Sciatic nerve (tissue), 2 donors: ENCODE measurements at places on chromosomes 1 and 21. TPM values are rescaled to one million over a fixed set of nuclear protein-coding genes. Genes with fewer than 3 reads are reported as not detected.

GRCh38 chr1:155184835-155185782 lies 11.5 kb downstream of the TRIM46 start:
- no peak for DNase-seq

DNA sequence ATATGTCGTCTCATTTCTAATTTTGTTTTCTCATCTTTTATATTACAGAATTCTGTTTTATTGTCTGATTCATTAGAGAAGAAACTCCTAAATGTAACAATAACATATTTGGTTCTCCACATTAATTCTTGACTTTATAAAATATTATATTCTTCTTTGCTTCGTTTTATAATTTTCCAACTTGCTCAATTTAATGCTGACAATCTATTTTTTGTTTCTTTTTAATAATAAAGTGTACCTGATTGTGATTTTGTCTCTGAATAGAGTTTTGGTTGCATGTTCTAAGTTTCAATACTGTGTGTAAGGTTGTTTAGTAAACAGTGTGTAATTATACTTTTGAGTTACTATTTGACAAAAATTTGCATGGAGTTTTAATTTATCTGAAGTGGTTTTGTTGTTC lies 131.0 kb upstream of the C1orf105 start:
- DNase-seq, result no peak

DNA sequence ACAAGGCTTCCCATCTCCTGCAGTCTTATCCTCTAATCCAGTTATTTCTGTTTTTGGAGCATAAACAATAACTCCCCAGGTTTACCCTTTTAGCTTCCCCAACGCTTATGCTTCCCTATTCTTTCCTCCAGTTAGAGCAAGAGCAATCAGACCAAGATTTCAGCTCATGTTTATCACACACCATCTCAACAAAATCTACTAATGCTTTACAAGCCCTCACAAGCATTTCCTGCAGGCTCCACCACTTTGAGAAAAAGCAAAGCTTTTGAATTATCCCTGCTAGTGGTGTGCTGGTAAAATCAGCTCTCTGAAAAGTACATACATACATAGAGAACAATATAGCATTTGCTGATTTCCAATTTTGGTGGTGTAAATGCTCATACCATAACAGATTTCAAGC lies 92.9 kb downstream of the EDEM3 start:
- no peak for DNase-seq

DNA sequence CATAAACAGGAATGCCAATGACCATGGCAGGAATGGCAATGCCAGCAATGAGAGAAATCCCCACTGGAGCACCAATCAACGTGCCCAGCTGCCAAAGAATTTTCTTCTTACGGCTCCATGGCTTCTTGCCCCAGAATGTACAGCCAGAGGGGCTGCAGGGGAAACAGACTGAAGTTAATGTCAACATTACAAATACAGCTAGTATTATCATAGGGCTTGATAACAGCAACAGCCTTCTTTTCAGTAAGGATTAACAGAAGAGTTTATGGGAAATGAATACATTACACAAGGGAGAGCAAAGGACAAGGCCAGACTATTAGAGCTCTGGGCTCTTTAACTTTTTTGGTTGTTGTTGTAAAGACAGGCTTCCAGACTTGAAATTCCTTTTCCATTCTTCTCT lies 18.2 kb downstream of the RNF19B start:
- no peak for DNase-seq

DNA sequence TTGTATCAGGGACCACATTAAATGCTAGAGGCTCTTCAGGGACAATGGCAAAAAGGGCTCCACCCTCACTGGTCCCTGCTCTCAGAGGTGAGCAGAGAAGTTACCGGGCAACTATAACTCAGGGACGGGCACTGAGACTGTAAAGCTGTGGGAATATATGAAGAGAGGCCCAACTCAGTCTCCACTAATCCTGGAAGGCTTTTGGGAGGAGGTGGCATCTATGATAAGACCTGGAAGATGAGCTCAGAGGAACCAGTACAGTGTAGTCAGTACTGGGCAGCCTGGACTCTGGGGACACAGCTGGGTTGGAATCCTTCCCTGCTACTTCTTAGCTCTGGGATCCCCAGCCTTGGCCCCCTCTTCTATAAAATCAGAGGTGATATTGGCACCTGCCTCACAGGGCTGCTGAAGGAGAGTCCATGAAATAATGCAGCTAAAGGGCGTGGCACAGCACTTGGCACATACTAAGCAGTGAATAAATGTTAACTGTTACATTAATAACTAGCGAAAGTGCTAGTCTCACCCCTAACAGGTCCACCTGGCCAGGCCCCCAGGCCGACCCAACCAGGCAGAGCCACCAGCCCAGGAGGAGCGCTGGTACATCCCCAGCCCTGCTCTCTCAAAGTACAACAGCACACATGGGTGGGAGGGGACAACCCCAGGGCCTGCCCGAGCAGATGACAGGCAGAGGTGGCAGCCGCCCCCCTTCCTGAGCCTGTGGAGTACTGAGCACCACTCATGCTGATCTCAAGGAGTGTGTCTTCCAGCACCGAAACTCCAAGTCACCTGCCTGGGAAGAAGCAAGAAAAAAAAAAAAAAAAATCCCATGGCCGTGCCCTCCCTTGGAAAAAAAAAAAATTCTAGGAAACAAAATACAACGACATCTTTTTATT lies 62.7 kb downstream of the CASZ1 start:
- DNase-seq, result no peak

DNA sequence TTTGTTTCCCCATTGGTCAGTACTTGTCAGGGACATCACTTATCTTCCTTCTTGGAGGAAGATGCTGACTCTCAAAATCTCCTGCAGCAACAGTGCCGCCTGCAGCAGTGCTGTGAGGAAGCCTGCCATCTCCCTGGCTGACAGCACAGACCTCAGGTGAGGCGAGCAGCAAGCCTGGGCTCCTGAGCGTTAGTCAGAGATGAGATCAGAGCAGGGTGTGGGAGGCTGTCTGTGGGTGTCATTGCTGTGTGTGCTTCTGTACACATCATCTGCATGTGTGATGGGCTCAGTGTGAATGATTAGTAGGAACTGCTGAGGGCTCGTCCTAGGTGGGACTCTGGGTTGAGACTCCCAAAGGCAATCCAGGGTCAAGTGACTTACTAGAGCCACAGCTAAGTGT lies 6.1 kb downstream of the STRIP1 start:
- no peak for DNase-seq

DNA sequence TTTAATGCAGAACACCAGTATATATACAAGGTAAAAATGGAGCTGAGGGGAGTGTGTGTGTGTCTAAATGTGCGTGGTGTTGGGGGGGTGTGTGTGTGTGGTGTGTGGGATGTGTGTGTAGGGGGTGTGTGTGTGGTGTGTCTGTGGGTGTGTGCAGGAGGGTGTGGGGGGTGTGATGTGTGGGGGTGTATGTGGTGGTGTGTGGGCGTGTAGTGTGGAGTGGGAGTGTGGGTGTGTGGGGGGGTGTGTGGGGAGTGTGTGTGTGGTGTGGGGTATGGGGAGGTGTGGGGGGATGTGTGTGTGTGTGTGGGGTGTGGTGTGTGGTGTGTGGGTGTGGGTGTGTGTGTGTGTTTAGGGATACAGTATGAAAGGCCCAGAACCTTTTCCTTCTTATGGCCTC lies 202.3 kb upstream of the CACYBP start:
- DNase-seq, result no peak

DNA sequence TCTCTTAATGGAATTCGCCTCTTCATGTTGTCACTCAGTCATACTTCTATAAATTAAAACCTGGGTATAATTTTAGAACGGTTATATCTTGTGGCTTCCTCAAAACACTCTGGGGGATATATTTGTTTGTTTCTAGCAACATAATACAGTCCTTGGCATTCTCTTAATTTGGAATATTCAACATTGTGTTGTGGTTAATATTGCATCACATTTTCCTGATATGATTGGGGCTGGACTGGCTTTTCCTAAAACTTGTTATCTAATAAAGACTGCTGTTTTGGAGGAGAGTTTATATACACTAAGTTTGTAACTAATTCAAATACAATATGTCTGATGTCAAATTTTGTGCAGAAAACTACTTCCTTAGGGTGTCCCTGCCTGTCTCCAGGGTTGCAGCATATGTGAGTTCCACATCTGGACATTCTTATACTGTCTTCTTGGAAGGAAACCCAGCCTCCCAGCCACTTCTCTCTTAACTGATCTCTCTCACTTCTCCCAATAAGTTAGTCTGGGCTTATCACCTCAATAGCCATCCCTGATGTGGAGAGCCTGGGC lies 892.6 kb downstream of the MRPL39 start:
- no peak for DNase-seq

DNA sequence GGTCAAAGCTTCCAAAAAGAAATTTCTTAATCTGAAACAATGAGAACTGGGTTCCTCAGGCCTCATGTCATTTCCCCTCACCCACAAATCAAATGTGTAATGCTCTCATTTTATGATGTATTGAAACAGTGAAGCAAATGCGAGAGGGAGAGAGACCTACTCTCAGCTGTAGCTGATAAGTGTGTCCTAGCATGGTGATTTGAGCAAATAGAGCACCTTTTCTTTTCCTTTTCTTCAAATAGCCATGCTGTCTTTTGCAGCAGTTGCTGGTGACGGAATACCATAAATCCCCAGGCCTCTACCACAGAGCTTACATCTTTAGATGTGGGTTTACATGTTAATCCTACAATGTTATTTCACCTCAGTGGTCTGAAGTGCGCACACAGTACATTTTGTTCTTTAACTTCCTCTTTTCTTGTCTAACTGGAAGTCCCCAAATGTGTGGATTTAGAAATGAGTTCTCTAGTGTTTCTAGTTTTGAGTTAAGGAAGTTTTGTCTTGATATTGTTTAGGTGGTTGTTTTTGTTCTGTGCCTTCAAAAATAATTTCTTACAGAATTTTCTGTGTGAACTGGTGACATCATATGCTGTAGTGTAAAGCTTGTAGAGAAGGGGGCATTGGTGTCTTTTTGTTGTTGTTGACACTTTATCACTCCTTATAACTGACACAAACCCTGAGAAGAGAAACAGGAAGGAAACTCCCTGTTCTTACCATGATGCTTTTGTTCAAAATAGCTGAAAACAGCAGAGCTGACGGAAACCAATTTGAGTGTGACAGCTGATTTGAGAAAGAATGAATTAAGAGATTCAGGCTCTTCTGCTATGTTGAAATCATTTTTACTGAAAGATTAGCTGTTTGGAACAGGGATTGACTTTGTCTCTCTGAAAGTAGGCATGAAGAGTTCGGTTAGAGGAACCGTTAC lies 12.2 kb downstream of the SMAP2 start:
- no peak for DNase-seq

GRCh38 chr1:76474922-76475321 lies 392.4 kb upstream of the ST6GALNAC5 start:
- DNase-seq, result no peak

- no peak for DNase-seq
Observed at GRCh38 chr1:21648352-21648730, 20.8 kb downstream of the RAP1GAP start.

DNA sequence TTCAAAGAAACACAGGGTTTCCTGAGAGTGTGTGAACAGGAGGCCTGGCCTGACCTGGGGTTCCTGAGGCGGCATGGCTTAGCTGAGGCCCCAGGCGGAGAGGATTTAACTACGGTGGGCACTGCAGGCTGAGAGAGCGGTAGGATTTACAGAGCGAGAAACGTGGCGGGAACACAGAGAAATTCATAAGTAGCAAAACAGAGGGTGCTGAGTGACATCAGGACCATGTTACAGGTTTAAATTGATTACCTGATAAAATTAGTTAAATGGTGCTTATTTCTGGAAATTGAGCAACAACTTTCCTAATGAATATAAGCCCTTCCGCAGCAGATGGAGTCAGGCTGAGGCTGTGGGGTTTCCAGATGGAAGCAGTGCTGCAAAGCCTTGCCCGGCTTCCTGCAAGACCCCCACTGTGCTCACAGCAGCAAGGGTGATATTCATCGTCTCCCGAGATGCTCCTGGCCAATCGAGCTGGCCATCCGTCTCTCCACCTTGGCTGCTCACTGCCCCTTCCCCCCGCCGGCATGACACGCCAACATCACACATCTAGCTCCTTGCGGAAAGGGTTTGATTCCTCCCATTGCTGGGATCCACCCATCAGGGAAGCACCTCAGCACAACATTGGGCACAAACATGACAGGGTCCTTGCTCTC lies 69.4 kb upstream of the MORC3 start:
- no peak for DNase-seq

DNA sequence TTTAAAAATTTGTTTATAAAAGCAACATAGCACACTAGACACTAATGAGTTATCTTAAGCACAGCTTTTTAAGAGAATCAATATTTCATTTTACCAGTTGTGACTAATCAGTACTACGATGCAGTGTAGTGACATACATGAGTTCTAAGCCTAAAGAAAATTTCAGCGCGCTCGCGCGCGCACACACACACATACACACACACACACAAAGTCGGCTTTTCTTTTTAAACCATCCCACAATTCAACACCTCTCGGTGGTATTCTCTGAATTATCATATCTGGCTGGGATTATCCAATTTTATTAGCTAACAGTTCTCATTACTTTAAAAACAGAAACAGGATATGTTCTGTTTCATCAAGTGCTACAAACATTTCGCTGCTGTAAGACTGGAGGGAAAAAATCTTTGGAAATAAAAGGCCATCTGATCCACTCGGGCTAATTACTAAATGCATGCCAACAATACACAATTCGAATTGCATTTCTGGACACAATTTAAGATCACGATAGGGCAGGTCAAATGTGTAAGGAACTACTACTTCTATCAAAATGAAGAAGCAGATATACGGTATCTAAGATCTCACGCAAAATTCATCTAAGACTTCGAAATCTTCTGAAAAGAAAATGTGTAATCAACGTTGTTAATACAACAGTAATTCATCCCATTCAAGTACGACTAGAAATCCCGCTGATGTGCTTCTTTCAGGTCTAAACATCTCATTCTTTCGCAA lies 1.2 kb downstream of the TUT4 start:
- DNase-seq, result no peak

GRCh38 chr1:45304311-45305081 lies 22.2 kb upstream of the HPDL start:
- DNase-seq, result peak; percentile 69

GRCh38 chr1:15264769-15265168 lies 17.7 kb downstream of the FHAD1 start:
- no peak for DNase-seq

GRCh38 chr1:76250271-76250670 lies 175.7 kb downstream of the ST6GALNAC3 start:
- no peak for DNase-seq

Gene MCM3AP
- 103 TPM for total RNA-seq

Gene ABCA4
- total RNA-seq, result 0.40 TPM

Gene NEK2
- total RNA-seq, result 0.49 TPM

Gene TNNI3K
- 9.6 TPM for total RNA-seq

Gene DIRAS3
- total RNA-seq, result 2.2 TPM

Gene CTH
- total RNA-seq, result 5.3 TPM

Gene EPHA10
- 1.6 TPM for total RNA-seq

Gene CD52
- 13.2 TPM for total RNA-seq

Gene PTPRC
- total RNA-seq, result 62.8 TPM

Gene AMY2A
- 1.5 TPM for total RNA-seq
